ENCODE measurements at places on chromosomes 7 and 10.
A peak's percentile ranks its signal among the peaks of the same experiment; 100 is the strongest.

GRCh38 chr7:26574476-26574875 lies 282.8 kb downstream of the SNX10 start:
- DNase-seq: no peak

DNA sequence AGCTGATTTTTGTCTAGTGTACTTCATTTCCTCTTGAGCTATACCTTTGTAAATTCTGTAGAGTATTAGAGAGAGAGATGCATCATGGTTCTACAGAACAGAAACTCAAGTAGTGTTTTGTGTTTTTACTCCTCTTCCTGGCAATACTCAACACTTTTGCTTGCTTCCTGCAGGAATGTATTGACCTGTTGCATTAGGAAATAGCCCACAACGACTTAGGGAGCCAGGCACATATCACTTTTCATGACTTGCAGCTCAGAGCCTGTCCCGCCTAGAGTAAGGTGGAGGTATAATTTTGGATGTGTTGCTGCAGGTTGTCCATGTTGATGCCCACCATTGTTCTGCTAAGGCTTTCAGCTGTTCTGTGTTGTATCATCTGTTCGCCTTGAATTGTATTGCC lies 216.3 kb downstream of the SDK1 start:
- no peak for DNase-seq

DNA sequence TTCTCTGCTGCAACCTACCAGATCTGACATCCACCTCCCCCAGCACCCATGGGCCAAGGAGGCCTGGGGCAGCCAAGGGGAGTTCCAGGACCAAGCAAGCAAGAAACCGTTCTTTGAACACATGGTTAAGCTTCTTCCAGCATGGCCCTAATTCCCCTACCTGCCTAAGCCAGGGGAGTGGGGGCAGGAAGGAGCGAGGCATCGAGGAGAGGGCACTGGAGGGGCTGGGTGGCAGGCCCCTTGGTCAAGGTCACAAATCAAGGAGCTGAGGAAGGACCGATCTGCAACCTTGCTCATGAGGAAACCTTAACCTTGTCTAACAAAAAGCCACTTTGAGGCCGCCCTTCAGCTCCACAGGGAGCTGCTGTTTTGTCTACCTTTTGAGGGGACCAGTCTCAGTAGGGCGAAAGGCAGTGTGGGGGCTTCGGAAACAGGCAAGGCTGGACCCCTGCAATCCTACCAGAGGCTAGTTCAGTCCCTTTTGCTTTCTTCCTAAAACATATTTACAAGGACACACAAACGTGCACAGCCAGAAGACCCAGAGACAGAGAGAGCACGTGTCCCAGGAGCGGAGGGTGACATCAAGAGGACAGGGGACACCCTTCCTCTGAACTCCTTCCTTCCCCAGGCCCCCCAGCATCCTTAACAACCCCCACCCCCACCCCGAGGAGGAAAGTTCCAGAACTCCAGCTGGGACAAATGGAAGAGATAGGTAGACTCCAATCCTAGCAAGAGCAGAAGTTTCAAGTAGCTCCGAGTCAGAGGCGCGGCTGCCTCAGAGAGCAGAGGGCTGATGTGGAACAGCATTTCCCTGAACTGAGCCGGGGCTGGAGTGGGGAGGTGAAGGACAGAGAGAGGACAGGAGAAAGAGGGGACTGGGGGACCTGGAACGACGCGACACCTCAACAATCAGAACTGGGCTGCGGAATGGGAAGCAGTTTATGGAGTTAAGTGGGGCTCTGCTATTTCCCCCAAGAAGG lies 28.2 kb downstream of the SPOCK2 start:
- no peak for DNase-seq

DNA sequence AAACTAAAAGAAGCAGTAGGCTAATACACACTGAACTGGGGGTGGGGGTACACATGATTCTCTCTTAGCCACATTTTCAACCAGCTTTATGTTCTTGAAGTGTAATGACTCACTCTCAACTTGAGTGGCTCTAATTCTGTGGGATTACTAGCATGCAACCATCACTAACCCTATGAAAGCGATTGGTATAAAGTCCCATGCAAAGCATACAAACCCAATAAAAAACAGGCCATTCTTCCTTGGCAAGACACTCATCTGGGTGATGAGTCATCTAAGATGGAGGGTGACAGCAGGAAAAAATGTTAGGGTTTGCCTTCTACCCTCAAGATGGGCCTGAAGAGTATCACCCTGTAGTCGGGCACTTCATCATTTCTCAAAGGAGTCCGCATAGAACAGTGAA lies 14.9 kb upstream of the PON3 start:
- no peak for DNase-seq

DNA sequence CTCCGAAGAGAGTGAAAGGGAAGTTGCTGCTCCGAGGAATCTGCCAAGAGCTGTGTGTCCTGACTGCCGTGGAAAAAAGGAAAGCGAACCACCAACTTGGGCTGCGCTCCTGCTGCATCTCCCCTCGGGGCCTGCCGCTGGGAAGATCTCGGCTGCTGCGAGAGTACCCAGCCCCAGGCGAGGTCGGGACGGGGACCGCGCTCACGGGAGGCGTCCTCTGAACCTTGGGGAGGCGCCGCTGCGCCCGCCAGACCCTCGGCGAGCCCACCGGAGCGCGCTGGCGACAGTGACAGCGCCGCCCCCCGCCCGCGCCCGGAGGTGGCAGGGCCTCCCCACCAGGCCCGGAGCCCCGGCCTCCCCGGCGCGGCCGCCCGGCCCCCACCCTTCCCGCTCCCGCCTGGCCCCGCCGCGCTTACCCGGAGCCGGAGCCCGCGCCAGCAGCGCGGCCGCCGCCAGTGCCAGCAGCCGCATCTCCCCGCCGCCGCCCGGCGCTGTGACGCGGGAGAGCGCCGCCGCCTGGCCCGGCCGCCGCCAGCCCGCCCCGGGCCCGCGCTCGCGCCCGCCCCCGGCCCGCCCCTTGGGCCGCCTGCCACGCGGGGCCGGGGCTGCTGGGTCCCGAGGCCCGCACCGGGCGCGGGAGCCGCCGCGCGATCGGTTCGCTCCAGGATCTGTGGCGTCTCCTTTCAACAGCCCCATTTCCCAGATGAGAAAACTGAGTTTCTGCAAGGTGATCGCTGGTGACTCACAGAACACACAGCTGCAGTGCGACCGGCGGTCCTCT lies at the start of gene VSTM4:
TSS of gene VSTM4 (minus strand) at position 508 of the 781 bp plus-strand sequence. CDS start at position 471, 37 bp downstream.
- DNase-seq: peak; percentile 76

- no peak for DNase-seq
Observed at GRCh38 chr10:25557136-25557535, 376.9 kb upstream of the MYO3A start.

DNA sequence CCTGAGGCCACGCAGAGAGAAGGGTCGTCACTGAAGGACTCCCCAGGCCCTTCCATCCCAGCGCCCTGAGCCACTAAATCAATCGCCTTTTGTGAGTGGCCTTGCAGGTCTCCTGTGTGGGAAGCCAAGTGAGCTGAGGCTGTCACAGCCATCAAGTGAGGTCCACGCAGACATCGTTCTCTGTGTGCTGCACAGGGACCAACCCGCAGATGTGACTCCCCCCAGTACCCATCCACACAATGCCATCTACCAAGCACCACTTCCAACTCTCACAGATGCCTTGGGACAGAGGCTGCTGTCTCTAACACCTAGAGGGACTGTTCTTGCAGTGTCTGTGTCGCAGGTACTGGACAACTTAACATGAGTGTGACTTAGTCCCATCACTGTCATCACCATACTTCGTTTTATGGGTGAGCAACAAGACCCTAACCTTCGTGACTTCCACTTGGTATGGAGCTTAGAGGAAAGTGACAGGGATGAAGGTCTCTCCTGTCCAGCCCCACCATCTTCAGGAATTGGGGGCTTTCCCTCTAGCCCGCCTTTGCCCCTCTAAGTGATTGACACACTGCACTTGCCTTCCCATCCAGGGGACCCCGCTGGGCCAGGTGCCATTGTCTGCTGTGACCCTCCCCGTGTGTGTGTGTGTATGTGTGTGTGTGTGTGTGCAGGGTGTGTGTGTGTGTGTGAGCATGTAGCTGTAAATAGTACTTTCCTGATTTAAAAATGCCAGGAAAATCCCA lies 51.4 kb upstream of the TMEM72 start:
- no peak for DNase-seq

Measured in GM13977 (cell line).